H9 (cell line): ENCODE measurements at places on chromosomes 2 and 18. TPM values are rescaled to one million over a fixed set of nuclear protein-coding genes. Genes with fewer than 3 reads are reported as not detected.

Gene GCA
- 31.0 and 32.9 TPM in 2 replicates for total RNA-seq

Gene GPR75
- 4.4 and 5.3 TPM in 2 replicates for total RNA-seq

Gene CDKL4
- not detected in 2 replicates for total RNA-seq

Gene STRN
- 31.4 and 31.7 TPM in 2 replicates for total RNA-seq

Gene GREB1
- total RNA-seq: 15.3 and 16.5 TPM in 2 replicates

Gene PLGLB1
- total RNA-seq: 0.97 and 1.2 TPM in 2 replicates

Gene NT5C1B
- not detected in 2 replicates for total RNA-seq

Gene PTPRN
- 6.3 and 6.5 TPM in 2 replicates for total RNA-seq

GRCh38 chr2:120969613-120970355 lies 234.1 kb downstream of the GLI2 start:
- no peak overlapping the region for H3K27ac ChIP-seq
- DNase-seq: no peak
- no peak overlapping the region for H3K4me3 ChIP-seq

GRCh38 chr2:174495365-174496012 lies 8.7 kb upstream of the GPR155 start:
- H3K4me1 ChIP-seq: no peaks in the 10 kb centered on the region; the same call in 1 of the 2 replicates
- no peak overlapping the region for H3K4me3 ChIP-seq
- no peak overlapping the region for H3K27ac ChIP-seq
- H3K27me3 ChIP-seq: no peaks in the 10 kb centered on the region

DNA sequence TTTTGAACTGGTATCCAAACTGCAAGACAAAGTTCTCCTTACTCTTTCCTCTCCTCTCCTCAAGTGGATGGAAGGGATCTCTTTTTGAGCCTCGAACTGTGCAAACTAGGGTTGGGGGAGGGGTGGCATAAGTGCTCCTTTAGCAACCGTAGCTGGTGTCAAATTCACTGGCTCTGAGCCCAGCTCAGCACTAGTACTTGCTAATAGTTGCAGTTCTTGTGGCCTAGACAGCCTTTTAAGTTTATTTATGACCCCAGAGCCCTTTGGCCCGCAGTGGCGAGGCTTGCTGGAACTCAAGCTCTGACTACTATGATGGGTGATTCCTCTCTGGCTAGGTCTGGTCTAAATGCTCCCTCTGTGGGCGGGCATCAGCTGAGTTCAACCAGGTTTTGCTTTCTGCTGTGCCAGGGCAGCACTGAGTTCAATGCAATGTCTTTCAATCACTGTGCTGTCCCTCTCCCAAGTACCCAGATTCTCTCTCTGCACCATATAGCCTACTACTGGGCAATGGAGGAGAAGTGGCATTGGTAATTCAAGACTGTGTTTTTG lies 528.4 kb upstream of the SYT4 start:
- no peak overlapping the region for H3K27ac ChIP-seq
- no peaks in the 10 kb centered on the region for H3K27me3 ChIP-seq
- no peaks in the 10 kb centered on the region for H3K4me1 ChIP-seq
- H3K36me3 ChIP-seq: no peaks in the 10 kb centered on the region

DNA sequence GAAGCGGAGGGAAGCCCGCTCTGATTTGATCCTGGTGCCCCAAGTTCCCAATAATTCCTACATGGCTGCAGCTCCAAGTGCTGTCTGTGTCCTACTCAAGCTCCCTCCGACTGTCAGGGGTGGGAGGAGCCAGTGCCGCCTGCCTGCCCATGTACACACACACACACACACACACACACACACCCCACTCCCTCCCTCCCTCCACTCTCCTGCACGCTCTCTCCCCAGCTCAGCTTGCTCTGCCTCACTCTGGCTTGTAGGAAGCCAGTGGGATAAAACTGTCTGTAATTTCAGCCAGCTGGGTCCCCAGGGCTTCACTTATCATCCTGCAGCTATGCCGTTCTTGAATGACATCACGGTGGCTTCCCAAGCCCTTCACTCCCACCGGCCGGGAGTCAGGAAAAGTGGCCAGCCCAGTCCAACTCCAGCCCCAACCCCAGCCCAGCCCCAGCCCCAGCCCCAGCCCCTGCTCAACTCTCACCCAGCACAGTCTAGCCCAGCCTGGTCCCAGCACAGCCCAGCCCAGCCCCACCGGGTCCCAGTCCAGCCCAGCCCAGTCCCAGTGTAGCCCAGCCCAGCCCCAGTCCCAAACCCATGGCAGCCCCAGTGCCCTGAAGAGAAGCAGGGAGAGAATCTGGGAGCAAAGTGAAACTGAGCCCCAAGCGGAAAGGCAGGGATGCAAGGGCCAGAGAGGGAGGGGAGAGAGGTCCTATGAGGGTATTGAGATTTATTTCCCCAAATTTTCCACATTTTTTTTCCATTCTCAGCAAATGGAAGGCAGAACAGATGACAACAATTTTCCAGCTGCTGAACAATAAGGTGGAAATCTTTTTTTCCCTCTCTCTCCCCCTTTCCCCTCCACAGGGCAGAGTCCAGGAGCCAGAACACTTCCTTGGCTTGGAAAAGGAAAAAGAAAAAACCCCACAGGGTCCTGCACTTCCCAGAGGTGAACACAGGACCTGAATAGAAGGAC lies 144.0 kb downstream of the TNS1 start:
- no peaks in the 10 kb centered on the region; the same call in 1 of the 2 replicates for H3K4me1 ChIP-seq
- no peaks in the 10 kb centered on the region for H3K36me3 ChIP-seq

GRCh38 chr18:7559709-7560319 lies 7.3 kb upstream of the PTPRM start:
- H3K27me3 ChIP-seq: peaks cover 4% of the 10 kb centered on the region; the same call in 1 of the 2 replicates
- no peaks in the 10 kb centered on the region for H3K36me3 ChIP-seq
- H3K27ac ChIP-seq: no peak overlapping the region
- peaks cover 4% of the 10 kb centered on the region; the same call in 1 of the 2 replicates for H3K4me1 ChIP-seq
- no peak for DNase-seq

- peaks cover 66% of the 10 kb centered on the region for H3K27me3 ChIP-seq
- H3K4me1 ChIP-seq: no peaks in the 10 kb centered on the region; the same call in 1 of the 2 replicates
- DNase-seq: peak; percentile 44
- H3K4me3 ChIP-seq: peak overlapping the region; percentile 89
- H3K36me3 ChIP-seq: peaks cover 2% of the 10 kb centered on the region; the same call in 2 of the 3 replicates
Measured at GRCh38 chr18:75208836-75209128, 157 bp downstream of the PTGR3 start.

DNA sequence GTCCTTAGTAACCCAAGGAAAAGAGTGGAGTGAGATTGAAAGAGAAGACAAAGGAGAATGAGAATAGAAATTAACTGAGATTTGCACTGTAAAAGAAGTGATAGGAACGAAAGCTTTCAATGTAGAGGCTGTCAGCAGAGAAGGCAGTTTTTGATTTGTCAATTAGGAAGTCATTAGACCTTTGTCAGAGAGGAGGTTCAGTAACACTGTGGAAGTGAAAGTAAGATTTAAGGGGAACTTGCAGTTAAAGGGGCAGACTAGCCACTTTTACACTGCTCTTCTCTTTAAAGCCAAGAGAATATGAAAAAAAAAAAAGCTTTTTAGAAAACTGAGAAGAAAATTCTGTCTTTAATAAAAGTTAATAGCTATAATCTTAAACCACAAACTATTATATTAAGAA lies 11.5 kb upstream of the KYNU start:
- H3K4me1 ChIP-seq: no peaks in the 10 kb centered on the region
- no peaks in the 10 kb centered on the region for H3K36me3 ChIP-seq
- no peak overlapping the region for H3K4me3 ChIP-seq
- no peak overlapping the region for H3K27ac ChIP-seq
- no peaks in the 10 kb centered on the region for H3K27me3 ChIP-seq

DNA sequence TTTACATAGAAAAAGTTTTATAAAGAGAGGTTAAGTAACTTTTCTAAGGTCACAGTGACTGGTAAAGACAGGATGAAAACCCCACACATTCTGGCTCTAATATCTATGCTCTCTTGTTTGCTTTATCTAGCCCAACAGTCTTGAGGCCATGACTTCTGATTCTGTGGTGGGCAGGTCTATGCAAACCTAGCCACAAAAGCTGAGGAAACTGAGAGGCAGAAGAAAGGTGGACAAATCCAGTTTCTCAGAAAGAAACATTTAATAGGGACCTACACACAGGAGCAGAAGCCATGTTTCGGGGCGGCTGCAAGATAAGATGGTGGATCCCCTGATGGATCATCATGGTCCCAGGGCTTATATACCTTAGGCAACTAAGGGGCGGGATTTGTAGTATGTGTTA lies 21.8 kb downstream of the HSPD1 start:
- no peak for DNase-seq
- peaks cover 2% of the 10 kb centered on the region for H3K36me3 ChIP-seq
- H3K4me1 ChIP-seq: no peaks in the 10 kb centered on the region
- no peak overlapping the region for H3K4me3 ChIP-seq
- H3K27me3 ChIP-seq: no peaks in the 10 kb centered on the region

DNA sequence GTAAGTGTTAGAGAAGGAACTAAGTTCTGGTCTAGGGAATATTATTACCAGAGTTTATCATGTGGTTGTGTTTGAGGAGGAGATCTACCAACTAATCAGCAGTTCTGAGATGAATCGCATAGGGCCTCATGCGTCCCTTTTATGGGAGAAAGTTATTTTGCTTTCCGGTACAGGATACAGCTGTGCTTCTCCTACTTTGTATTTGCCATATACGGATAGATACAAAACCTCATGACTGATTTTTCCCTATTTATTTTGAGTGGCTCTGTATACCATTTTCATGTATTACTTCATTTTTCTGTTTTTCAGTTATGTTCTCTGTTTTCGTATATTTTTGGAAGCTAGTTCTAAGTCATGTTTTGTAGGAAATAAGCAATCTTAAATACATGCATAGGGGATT lies 66.8 kb downstream of the ACSL3 start:
- H3K4me3 ChIP-seq: no peak overlapping the region
- no peaks in the 10 kb centered on the region for H3K27me3 ChIP-seq
- H3K4me1 ChIP-seq: no peaks in the 10 kb centered on the region
- no peak for DNase-seq
- H3K27ac ChIP-seq: no peak overlapping the region
- peaks cover 59% of the 10 kb centered on the region for H3K36me3 ChIP-seq

DNA sequence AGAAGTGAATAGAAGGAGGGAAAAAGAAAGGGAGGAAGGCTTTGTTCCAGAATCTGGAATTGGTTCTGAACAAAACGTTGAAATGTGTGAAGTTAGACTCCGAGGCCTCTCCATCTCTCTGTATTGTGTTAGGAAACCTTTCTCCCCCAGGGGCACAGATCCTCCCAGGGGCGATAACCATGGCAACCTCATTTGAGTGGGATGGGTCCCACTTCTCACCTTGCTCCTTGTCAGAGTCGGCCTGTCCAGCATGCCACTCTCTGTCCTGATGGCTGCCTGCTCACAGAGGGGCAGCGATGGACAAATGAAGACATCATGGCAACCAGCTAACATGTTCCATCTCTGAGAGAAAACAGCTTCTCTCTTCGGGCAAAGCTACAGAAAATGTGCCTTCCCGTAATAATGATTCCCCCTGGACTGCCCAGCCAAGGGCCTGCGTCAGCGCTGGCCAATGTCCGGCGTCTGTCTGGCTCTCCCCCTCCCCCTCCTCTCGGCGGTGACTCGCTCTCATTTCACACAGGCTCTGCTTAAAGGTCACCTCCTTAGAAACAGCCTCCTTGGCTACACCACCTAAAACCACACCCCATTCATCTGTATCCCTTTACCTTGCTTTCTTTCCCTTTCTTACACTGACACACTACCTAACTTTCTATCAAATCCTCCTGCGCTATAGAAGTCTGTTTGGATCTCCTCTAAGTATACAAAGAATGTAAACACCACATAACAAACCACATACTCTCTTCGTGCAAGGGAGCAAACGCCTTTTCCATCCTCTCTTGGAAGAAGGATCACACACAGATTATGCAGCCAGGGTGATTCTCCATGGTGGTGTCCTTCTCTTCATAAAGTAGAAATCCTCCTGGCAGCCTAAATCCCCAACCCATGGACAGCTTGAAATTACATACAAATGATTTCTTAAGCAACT lies 32.1 kb upstream of the TTC39C start:
- peaks cover 3% of the 10 kb centered on the region for H3K4me1 ChIP-seq
- H3K4me3 ChIP-seq: no peak overlapping the region; the same call in 1 of the 3 replicates
- H3K27ac ChIP-seq: no peak overlapping the region
- no peak for DNase-seq
- H3K36me3 ChIP-seq: no peaks in the 10 kb centered on the region
